ENCODE measurements at places on chromosomes 5 and 9.

DNA sequence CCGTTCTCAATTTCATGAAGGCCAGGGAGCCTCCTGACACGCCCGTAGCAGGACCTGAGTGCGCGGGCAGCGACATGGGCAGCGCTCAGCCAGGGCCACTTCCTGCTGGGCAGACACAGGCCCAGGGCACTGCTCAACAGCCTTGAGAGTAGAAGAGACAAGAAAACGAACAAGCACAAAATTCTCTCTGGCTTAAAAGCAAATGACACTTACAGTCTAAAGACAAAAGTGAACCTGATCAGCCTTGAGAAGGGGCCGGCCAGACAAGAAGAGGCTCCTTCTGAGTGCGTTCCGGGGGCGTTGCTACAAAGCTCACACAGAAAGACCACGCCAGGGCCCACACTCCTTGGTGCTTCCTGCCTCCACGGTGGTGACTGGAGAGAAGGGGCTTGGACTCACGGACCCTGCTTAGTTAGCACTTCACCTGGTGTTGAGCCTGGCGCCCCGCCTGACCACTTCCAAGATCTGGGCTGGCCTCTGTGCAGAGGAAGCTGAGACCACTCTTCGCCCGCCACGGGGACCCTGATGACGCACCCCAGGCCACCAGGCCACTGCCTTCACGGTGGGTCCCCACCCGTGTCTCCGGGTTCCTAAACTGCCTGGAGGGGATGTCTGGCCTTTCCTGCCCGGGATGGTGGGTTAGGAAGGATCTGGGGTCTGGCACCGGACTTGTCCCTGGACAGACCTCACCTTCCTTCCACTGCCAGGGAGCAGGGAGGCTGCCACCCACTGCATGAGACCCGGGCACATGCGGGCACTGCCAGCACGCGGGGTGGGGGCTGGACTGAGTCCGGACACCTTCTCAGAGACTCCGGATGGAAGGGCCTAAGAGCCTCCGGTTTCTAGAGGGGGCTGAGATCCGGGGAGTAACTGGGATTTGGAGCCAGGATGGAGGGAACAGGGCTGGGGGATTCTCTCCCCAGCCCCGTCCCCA is 1.3 kb downstream of the SLC12A7 start:
- no peak for DNase-seq

DNA sequence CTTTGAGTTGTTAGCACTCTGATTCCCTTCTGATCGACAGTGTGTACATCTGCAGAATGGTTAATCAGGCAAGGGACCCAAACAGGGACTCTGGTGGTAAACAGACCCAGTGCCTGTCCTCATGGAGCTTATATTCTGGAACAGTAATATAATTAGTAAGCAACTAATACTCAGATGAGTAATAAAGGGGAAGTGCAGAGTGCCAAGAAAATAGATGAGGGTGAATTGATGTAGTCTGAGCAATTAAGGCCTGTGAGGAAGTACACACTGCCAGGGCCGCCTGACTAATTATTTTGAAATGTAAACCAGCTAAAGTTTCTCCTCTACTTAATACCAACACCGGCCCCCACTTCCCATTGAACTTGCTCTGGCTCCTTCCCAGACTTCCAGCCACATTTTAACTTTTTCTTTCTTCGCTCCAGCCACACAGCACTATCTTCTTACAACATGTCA is 4.2 kb downstream of the DHX29 start:
- no peak for DNase-seq

GRCh38 chr5:73027361-73027760 is 71.5 kb downstream of the FCHO2 start:
- DNase-seq: no peak

DNA sequence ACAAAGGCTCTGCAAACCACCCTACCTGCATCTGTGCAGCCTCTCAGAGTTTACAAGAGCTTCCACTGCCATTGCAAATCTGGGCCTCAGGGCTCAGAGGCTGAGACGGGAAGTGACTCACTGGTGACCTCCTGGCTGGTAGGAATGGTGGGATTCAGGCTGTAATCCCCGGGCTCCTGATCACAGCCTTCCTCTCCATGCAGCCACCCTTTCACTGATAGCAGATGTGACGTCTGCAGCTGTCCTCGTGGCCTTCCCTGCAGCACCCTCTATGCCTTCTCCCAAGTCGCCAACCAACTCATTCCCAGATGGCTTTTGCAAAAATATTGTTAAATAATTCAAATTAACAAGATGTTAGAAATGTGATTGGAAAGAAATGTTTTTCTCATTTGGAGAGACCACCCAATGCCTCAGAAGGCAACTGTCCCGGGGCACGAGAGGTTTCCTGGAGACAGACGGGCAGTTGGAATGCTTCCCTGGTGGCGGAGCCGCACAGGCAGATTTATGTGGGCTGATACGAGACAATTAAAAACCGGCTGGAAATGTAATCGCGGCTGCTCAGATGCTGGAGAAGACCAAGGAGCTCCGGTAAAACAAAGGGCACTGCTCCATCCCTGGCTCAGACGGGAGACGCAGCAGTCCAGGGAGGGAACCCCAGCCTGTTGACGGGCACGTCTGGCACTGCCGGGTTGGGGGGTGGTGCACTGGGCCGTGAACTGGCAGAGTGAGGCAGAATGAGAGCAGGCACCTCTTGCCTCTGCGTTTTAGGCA is 34.4 kb upstream of the SLC25A51 start:
- DNase-seq: no peak

DNA sequence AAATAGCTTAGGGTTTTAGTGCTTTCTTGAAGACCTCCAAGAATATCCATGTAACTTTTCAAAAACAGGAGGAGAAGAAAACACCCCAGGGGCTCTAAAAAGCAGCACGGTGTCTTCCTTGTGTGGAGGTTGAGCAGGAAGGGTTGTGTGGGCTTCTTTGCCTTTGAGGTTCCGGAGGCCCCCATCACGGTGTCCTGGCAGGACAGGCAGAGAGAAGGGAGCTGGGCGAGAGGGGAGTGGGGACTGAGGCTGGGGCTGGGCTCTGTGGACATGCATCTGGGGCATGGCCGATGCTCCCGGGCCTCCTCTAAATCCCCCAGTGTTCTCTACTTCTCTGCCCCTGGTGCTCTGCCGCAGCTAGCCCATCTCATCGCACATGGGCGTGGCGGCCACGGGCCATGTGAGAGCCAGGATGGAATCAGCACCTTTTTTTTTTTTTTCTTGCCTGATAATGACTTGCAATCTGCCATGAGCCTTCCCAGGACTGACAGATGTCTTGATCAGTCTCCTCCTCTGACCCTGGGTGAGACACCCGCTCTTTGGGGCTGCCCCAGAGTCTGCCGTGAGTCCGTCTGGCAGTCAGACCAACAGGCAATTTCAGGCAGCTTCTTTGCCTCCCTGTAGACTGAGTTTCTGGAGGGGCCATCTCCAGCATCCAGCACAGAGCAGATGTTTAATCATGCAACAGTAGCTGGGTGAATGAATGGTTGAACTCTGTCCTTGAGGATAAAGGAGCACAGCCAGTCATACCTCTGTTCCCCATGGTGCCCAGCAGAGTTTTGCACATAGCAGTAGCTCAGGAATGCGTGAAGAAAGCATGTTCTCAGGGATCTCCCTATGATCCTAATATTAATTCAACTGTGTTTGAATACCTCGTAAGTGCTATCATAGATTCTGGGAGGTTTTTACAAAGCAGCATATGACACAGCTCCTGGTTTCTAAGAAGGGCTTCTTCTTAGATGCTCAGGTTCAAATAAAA is 12.1 kb downstream of the CXCL14 start:
- DNase-seq: no peak

GRCh38 chr5:59917121-59917520 is 23.6 kb upstream of the PDE4D start:
- DNase-seq: no peak

GRCh38 chr9:13427587-13427986 is 148.1 kb upstream of the MPDZ start:
- no peak for DNase-seq

GRCh38 chr5:67493676-67494075 is 297.1 kb upstream of the CD180 start:
- peak; percentile 78 for DNase-seq

GRCh38 chr5:68409259-68409658 is 193.7 kb downstream of the PIK3R1 start:
- no peak for DNase-seq

GRCh38 chr9:122070728-122071515 is 22.2 kb downstream of the TTLL11 start:
- no peak for DNase-seq

DNA sequence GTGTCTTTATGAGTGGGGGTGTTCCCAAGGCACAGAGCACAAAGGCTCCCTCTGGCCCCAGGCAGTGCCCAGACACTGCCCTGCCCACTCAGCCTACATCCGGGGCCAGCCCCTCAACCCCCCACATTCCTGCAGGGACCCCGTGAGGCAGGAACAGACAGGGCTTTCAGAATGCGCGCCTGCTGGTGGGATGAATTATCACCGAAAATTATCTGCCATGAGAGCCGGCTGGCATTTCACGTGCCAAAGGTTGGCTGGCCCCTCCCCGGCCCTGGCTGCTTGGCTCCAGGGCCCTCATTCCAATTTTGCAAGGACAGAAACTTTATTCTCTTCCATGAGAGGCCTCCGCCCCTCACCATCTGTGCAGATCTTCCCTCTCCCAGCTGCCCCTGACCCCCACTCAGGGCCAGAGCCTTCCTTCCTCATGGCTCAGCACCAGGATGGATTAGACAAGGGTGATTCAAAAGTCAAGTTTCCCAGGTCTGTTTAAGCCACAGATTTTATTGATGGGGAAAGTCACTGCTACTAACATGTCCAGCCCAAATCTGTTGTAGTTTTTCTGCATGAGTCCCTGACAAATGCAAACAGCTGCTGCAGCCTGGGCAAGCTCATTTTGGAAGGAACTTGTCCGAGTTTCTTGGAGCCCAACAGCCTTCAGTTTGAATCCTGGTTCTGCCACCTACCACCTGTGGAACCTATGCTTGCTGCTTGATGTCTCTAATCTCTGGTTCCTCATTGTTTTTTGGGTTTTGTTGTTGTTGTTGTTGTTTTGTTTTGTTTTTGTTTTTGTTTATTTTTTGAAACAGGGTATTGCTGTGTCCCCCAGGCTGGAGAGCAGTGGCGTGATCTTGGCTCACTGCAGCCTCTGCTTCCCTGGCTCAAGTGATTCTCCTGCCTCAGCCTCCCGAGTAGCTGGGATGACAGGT is 32.3 kb upstream of the WDR38 start:
- no peak for DNase-seq

DNA sequence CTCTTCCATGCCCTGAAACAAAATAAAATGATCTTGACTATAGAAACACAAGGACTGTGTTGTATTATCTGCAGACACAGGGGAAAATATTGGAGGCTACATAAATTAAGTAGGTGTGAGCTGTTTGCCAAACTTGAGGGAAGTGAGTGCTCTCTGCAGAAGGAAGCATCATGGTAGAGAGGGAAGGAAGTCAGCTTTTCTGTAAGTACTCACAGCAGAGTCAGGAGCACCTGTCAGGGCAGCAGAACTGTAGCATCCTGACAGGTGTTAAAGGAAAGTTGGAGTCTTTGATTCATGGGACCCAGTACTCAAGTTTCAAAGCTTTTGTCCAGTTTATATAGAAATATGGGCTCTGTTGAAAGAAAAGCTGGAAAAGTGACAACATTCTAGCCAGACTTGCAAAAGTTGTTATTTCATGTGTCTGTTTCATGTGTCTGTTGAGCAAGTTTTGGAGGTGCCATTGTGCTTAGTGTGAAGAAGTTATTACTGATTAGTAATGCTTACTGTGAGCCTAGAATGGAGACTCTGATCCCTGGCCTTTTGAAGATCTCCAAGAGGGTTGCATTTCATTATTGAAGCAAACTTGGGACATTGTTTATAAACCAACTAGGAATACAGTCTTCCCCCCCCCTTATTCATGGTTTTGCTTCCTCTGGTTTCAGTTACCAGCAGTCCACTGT is 194.7 kb downstream of the SPATA31D1 start:
- no peak for DNase-seq

DNA sequence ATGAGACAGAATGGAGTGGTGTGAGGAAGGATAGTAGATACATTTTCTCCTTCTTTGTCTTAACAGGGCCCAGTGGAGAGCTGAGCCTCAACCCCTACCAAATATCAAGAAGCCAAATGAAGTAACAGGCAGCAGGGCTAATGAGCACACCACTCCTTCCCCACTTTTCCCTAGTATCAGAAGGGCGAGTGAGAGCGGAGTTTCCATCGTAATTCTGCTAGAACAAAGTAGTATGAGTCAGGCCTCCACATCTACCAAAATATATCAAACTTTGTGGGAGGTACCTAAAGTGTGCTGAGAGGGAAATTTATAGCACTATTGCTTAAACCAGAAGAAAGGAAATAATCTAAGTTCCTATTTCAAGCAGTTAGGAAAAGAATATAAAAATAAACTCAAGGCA is 769.0 kb upstream of the RGMB start:
- no peak for DNase-seq

- DNase-seq: no peak
These were observed 234.1 kb downstream of the ADGRV1 start for GRCh38 chr5:90792725-90793124.

DNA sequence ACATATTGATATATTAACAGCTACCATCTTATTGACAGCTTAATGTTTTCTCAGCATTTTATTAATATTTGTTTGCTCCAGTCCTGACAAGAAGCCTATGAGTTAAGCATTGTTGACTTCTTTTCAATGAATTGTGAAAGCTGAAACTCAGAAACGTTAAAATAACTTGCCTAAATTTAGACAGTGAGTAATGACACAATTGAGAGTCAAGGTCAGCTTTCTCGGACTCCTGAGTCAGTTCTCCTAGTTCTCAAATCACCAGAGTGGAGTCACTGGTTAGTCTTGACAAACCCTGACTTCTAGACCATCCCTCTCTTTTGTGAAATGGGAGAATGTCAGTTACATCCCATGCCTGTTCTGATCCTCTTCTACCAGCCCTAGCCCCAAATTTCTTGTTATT is 222.7 kb upstream of the ACO1 start:
- DNase-seq: no peak

- DNase-seq: no peak
These were observed 961 bp downstream of the DPP7 start for GRCh38 chr9:137113385-137114159.

DNA sequence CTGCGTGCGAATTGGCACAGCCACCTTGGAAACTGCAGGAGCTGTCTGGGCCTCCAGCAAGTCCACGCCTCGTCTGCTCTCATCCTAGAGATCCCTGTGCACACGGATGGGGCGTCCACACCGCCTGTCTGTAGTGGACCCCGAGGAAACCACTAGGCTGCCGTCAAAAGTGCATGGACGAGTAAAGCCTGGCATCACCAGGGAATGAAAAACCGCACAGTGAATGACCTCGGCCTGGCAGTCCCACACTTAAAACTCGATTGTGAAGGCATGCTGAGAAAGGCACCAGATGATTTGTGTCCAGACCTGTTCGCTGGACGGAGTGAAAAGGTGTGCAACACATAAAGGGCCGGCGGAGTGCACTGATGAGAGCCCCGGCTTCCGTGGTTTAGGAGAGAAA is 50.8 kb downstream of the MRPL36 start:
- DNase-seq: no peak

- DNase-seq: no peak
These were observed 150.4 kb upstream of the ERCC6L2 start for GRCh38 chr9:95725045-95725444.
